ENCODE measurements at places on chromosomes 4 and X. TPM values are rescaled to one million over a fixed set of nuclear protein-coding genes. Genes with fewer than 3 reads are reported as not detected.

Gene SFRP2
- 14.9 TPM for polyA plus RNA-seq

DNA sequence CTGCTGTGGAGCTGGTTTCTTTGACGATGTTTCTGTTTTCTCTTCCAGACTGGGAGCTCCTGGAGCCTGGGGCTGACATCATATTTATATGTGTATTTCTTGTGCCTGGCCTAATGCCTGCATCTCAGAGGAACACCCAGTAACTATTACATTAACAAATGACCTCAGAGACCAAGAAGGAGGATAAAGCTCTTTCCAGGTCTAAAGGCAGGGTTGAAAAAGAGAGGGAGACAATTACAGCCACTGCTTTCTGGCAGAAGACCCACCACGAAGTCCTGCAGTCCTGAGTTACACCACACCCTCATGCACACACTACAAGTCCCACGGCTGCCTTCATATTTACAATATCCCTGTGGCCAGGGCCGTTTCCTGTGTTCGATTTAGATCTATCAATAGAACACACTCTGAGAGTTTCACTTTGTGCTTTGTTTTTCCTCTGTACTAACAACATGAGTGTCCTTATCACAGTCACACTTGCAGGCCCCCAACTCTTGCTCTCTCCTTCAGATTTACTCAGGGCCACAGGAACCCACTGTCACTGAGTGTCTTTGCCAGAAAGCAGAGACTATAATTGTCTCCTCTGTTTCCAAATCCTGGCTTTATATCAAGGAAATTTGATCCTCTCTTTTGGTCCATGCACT lies 535.5 kb downstream of the MID1IP1 start:
- DNase-seq: no peak

DNA sequence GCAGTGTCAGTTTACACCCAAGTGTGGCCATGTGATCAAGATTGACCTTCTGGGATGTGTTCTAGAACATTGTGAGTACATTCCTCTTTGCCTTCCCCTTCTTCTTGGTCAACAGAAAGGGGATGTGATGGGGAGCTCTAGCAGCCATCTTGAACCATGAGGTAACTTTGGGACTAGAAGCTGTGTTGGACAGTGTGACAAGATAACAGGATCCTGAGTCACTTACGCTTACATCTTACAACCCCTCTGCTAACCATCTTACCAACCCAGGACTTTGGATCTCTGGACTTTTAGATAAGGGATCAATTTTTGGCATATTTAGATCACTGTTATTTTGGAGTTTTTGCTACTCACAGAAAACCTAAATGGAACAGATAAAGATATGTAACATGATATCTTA lies 625.6 kb downstream of the BCOR start:
- DNase-seq: no peak

Gene MAP9
- 35.3 TPM for polyA plus RNA-seq

DNA sequence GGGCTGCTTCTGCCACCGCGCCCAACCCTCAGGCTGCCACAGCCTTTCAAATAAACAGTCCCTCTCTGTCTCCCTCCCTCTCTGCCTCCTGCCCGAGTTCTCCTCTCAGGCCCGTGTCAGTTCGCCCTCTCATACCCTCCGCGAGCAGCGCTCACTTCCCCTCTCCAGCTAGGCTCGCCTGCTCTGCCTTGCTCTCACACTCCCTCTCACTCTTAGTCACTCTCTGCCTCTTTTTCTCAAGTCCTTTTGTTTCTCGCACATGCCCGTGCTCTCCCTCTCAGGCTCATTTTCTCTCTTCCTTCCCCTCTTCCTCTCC lies 3.2 kb downstream of the EFNB1 start:
- no peak for DNase-seq

DNA sequence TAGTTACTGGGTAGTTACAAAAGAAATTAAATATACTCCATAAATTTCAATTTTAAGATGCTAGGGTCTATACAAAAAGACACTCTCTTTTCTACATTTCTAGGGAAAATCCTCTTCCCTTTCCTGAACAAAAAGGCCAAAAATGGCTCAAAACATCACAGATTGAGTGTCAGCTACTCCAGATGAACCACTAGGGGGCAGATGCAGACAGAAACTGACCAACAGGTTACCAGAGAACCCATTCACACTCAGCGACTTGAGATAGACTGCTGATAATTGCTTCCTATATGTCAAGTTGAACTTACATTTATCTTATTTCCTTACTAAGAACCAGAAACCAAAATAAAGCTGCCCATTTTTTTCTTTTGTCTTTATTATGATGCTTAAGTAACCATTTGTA lies 83.4 kb upstream of the MID1IP1 start:
- no peak for DNase-seq
